ENCODE measurements at places on chromosomes 12 and 14.
A peak's percentile ranks its signal among the peaks of the same experiment; 100 is the strongest.

DNA sequence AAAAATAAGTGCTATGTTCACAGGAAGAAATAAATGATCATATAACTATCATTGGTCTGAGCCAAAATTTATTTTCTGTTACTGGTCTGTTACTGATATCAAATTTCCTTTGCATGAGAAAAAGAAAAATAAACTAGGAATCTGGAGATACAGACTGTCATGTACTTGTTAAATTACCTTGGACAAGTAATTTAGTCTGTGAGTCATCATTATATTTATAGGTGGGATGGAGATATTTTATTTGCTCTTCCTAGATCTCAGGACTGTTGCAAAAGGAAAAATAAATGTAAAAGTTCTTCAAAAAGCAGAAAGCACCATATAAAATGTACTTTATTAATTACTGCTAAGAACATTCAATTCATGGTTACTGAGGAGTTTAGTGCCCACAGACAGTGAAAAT is 174.4 kb downstream of the PTPRO start:
- DNase-seq = no peak

- no peak for DNase-seq
These were observed 16.9 kb downstream of the PTPRQ start for GRCh38 chr12:80460972-80461371.

GRCh38 chr14:105060751-105061427 is 4.3 kb downstream of the GPR132 start:
- DNase-seq = peak; percentile 78

DNA sequence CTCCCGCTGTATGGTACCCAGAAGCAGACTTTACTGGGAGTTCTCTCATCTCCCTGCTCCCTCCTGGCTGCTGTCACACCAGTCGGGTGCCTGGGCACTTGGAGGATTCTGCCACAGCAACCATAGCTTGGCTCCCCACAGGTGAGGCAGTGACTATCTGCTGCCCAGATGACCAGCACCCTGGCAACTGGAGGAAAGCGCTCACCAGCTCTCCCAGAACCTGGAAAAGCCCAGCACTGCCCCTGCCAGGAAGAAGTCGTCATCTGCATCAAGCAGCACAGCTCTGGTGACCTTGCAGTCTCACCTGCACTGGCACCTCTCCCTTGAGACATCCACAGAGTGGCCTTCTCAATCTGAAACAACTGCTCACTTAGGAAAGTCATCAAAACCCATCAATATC is 31.9 kb upstream of the TC2N start:
- DNase-seq = no peak

GRCh38 chr14:22405201-22405600 is 183.8 kb downstream of the DAD1 start:
- no peak for DNase-seq

DNA sequence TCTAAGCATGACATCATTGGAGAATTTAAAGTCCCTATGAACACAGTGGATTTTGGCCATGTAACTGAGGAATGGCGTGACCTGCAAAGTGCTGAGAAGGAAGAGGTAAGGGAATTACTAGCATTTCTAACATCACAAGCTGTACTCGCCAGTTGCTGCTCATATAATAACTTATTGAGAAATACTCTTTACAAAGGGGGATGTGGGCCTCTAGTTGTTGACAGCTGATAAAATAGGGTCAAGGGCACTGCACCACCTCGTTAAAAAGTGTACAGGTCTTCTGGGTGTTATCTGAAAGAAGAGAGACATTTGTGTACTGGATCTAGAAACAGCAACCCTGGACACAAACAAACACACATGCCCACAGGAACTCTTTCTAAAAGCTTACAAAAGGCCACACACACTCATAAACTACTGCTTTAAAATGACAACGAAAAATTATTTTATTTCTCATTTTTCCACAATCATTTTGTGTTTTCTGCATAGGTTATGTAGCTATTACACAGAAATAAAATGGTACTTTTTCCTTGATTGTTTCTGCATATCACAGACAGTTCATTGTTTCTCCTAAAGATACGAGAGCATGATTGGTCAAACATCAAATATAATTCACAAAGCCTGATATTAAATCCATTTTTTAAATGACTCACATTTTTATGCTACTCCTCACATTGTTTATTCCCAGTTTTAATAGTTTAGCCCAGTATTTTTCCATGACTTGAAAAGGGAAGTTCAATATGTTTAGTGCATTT is 391.1 kb downstream of the PAWR start:
- no peak for DNase-seq

GRCh38 chr12:124568431-124569374 is 1.3 kb upstream of the NCOR2 start:
- DNase-seq = peak; percentile 80

GRCh38 chr12:69919495-69919894 is 94.5 kb downstream of the MYRFL start:
- DNase-seq = no peak

- no peak for DNase-seq
These were observed 224.3 kb downstream of the ITPR2 start for GRCh38 chr12:26608706-26609105.

DNA sequence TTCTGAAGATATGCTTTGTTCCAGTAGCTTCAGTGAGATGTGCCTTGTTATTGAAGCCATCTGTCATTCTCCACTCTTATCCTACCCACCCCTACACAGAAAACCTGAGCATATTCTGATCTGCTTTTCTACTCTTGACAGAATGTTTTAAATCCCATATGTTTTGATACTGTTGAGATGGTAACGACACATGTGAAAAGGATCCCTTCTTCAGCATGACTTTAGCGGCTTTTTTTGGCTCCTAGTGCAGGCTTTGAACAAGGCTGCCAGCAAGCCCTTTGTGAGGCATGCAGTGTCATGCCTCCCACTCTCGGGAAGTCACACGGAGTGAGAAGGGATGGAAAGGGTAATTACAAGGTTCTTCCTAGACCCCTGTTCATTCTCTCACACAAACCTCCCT is 228.8 kb upstream of the RGS6 start:
- no peak for DNase-seq

DNA sequence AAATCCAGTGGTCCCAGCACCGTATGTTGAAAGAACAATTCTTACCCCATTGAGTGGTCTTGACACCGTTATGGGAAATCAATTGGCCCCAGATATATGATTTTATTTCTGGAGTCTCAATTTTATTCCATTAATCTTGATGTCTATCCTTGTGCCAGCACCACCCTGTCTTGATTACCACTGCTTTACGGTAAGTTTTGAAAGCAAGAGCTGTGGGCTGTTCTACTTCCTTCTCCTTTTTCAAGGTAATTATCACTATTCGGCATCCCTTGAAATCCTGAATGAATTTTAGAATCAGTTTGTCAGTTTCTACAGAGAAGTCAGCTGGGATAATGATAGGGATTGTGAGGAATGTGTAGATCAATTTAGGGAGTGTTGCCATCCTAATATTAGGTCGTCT is 160.8 kb upstream of the SFSWAP start:
- no peak for DNase-seq

GRCh38 chr14:99034711-99035171 is 237.3 kb downstream of the BCL11B start:
- no peak for DNase-seq

GRCh38 chr14:71985538-71986189 is 53.4 kb downstream of the RGS6 start:
- no peak for DNase-seq

DNA sequence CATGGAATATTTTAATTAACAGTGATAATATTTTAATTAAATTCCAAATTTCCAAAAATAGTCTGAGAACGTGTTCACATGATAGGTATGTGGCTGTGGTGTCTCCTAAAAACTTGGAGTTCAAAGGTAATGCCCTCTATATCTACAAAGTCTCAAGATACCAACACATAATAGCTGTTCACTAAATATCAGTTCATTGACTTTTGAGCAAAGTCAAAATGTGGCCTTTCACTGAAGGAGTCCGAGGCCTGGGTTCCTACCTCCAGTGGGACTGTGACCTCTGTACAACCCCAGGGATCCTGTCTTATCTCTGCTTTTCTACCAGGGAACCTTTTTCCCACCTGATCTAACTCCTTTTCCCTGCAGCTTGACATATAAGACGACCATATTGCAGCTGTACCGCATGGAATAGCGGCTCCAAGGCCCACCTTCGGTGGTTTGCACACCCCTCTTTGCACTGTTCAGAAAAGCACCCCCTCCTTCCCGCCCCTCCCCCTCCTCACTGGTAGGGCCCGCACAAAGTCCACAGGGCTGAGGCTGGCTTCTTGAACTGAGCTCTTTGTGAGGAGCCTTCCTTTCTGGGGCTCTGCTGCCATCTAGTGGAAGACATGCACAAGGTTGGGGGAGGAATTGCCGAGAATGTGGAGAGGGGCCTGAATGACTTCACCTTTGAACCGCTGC is 3.1 kb downstream of the CCND2 start:
- peak; percentile 85 for DNase-seq

GRCh38 chr14:64438181-64438841 is 27.0 kb upstream of the AKAP5 start:
- DNase-seq = no peak

GRCh38 chr14:85241022-85241855 is 288.7 kb upstream of the FLRT2 start:
- no peak for DNase-seq

DNA sequence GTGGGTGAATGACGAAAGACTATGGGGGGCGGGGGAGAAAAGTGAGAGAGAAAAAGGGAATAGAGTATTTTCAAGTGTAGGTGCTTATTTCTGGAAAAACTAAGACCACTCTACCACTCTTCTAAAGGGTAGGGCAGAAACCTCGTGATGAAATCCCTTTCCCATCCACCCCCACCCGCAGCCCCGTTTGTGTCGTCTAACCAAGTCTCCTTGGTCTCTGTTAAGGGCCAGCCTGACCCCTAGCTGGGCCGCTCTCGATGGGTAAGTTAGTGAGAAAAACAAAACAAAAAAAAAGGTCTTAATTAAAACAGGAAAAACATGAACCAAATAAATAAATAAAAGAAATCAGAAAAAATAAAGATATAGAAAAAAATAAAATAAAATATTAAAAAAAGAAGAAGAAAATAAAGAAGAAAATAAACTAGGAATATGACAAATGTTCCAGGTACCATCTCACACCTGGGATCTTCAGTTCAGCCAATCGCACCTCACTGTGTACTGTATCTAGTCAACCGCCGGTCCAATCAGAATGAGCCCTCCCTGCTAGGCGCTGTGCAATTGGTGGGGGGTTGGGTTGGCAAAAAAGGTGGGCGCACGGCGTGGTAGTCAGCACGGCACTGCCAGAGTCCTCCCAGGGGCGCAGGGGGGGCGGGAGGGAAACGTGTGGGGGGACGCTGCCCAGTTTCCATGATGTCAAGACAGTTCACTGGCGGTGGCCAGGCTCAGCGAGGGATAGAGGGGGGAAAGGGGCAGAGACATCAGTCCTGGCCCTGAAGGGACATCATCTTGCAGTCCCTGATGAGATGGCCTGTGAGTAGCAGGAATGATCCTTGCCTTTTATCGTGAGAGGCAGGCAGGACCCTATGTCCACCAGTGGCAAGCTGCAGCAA is 9.8 kb upstream of the CDH24 start:
- no peak for DNase-seq

DNA sequence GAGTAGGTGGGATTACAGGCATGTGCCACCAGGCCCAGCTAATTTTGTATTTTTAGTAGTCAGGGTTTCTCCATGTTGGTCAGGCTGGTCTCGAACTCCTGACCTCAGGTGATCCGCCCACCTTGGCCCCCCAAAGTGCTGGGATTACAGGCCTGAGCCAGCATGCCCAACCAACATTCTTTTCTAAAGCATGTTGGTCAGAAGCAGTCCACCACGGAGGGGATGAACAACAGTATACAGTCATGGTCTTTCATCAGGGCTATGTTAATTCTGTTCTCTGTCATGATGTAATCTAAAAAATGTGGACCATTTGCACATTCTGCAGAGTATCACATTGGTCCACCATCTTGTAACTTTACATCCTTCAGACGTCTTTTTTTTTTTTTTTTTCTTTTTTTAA is 3.6 kb downstream of the MRPL51 start:
- no peak for DNase-seq

DNA sequence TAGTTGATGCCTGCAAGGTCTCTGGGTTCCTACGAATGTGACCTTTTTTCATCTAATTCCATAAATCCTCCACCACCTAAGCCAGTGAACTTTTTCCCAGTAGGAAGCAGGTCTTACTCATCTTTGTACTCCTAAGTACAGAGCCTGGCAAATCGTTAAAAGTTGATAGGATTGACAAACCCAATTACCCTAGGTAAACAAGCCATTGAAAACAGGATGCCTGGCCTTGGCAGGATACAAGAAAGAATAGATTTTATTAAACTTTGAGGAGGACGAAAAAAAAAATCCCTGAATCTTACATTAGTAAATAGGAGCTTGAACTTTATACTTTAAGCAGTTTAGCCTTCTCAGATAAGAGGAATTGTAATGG is 5.6 kb downstream of the TBPL2 start:
- no peak for DNase-seq

DNA sequence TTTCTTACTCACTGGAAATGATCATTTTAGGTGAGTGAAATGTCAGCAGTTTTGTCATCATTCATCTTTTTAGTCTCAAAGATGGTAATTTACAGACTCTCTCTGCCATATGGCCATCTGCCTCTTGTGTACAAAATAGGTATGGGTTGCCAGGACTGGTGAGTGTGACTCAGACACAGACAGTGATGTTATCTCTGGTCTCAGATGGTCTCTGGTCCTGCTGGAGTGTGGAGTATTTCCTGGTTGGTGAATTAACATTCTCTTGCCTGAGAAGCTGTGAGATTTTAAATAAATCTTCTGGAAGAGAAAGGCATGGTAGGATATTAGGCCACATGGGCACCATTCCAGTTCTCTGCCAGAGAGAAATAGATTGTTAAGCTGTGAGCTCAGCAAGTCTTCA is 207.0 kb downstream of the ATP23 start:
- DNase-seq = no peak

GRCh38 chr14:24108336-24108874 is 6.2 kb upstream of the DCAF11 start:
- DNase-seq = no peak

GRCh38 chr14:104267895-104268294 is 129.5 kb downstream of the KIF26A start:
- DNase-seq = peak; percentile 37

GRCh38 chr12:69986114-69986513 is 161.1 kb downstream of the MYRFL start:
- DNase-seq = no peak

GRCh38 chr14:93025055-93025454 is 90.7 kb downstream of the ITPK1 start:
- DNase-seq = no peak

DNA sequence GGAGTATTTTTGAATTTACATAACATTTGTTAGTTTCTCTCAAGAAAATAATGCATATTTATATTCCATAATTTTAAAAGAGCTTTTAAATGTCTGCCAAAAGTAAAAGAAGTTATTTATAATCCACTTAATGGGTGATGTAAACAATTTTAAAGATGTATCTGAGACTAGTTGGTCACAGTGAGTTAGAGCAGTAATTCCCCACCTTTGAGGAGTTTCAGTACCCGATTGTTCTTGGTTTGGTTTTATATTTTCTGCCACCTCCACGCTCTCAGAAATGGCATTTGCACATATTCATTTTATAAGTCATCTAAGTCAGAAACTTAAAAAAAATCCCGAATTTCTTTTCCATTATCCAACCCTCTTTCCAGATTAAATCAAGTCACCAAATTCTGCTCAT is 153.2 kb downstream of the SLC35F4 start:
- no peak for DNase-seq

Measured in lower lobe of right lung (tissue), 2 donors.